ENCODE measurements at places on chromosomes 7 and 10. TPM values are rescaled to one million over a fixed set of nuclear protein-coding genes. Genes with fewer than 3 reads are reported as not detected.

PPP3CB gene
- polyA plus RNA-seq, result 53.1 TPM

CYP17A1 gene
- polyA plus RNA-seq, result 0.60 TPM

ADRB1 gene
- polyA plus RNA-seq, result 0.64 TPM

CFAP70 gene
- polyA plus RNA-seq, result 5.3 TPM

DNA sequence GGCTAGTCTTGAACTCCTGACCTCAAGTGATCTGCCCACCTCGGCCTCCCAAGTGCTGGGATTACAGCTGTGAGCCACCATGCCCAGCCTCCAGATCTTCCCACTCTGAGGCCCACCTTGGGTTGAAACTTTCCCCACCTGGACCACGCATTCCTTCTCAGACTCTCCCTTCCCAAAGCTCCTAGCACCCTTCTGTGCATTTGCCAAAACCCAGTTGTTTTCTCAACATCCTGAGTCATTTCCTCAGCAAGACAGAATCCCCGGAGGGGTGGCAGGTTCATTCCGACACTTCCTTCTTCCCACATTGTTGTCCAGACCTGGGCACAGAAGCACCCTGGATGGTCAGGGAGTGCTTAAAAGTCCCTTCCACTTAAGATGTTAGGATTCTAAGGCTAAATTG is 28.9 kb downstream of the BAG3 start:
- no peak overlapping the region for H3K4me3 ChIP-seq
- H3K27me3 ChIP-seq, result no peaks in the 10 kb centered on the region
- H3K36me3 ChIP-seq, result peaks cover 15% of the 10 kb centered on the region
- no peaks in the 10 kb centered on the region for H3K4me1 ChIP-seq

GRCh38 chr10:88507826-88508453 is 75.2 kb downstream of the RNLS start:
- no peak for DNase-seq
- no peaks in the 10 kb centered on the region for H3K4me1 ChIP-seq
- no peak overlapping the region for H3K27ac ChIP-seq

- H3K4me1 ChIP-seq, result no peaks in the 10 kb centered on the region
- DNase-seq, result no peak
- H3K4me3 ChIP-seq, result no peak overlapping the region
- no peaks in the 10 kb centered on the region for H3K27me3 ChIP-seq
- no peaks in the 10 kb centered on the region for H3K36me3 ChIP-seq
Measured at GRCh38 chr7:72316148-72316547, 96.0 kb downstream of the CALN1 start.

- H3K4me3 ChIP-seq, result peak overlapping the region; percentile 63
- H3K27ac ChIP-seq, result peak overlapping the region; percentile 68
- H3K36me3 ChIP-seq, result peaks cover 2% of the 10 kb centered on the region
- H3K4me1 ChIP-seq, result peaks cover 7% of the 10 kb centered on the region
- no peaks in the 10 kb centered on the region for H3K27me3 ChIP-seq
Measured at GRCh38 chr7:55019191-55019690, 424 bp downstream of the EGFR start.

GRCh38 chr10:43323245-43323644 is 48.2 kb upstream of the FXYD4 start:
- H3K4me3 ChIP-seq, result peak overlapping the region; percentile 39
- H3K36me3 ChIP-seq, result no peaks in the 10 kb centered on the region
- peaks cover 9% of the 10 kb centered on the region for H3K4me1 ChIP-seq
- H3K27me3 ChIP-seq, result no peaks in the 10 kb centered on the region
- H3K27ac ChIP-seq, result no peak overlapping the region

DNA sequence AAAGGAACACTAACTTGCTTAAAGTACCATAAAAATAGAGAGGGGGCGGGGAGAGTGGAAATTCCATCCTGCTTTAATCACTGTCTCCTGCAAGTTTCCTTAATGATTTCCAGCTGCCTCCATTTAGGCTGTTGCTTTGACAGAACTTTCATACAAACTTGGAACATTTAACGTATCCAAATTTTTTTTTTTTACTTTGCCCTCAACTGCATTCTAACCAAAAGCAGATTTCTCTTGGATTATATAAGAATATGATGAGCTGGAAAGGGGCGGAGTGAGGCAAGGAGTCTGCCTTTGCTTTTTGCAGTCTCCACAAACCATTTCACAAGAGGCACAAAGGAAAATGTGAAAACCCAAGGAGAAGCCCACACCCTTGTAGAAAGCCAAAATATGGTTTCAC is 46.6 kb upstream of the COL1A2 start:
- peaks cover 2% of the 10 kb centered on the region for H3K27me3 ChIP-seq
- H3K27ac ChIP-seq, result peak overlapping the region; percentile 47
- no peaks in the 10 kb centered on the region for H3K4me1 ChIP-seq
- no peaks in the 10 kb centered on the region for H3K36me3 ChIP-seq
- DNase-seq, result peak; percentile 45

DNA sequence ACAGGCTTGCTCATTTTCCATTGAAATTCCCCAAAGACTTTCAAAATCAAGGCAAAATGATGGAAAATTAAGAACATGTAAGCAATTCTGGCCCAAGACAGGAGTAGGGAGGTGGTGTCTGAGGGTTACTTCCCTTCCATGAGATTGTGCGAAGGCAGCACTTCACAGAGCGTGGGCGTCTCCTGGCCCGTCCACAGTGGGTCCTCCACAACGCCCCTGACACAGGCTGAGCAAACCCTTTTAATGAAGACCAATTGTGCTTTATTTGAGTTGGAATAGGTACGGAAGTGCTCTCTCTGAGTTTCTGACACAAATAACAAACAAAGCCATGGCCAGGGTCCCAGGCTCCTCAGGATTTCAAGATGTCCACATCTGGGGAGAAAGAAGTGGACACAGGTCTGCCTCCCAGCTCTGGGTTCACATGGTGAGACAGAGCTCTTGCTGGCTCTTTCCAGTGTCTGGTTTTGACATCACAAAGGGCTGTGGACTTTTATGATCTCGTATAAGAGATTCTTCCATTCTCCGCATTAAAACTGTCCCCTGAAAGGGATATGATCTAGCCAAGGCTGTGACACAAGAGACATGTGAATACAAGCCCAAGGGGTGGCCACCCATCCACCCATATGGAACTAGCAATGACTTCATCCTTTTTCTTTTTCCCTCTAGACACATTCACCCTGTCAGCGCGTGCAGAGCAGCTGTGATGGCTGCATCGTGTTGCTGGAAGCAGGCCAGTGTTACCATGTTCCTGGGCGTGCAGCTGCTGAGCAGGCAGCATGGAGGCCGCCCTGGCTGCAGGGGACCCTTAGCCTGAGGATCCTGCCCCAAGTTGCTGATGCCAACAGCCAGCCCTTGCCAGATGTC is 145.6 kb downstream of the ADAM12 start:
- H3K4me1 ChIP-seq, result no peaks in the 10 kb centered on the region
- no peak overlapping the region for H3K27ac ChIP-seq
- H3K27me3 ChIP-seq, result peaks cover 4% of the 10 kb centered on the region
- H3K4me3 ChIP-seq, result no peak overlapping the region
- H3K36me3 ChIP-seq, result no peaks in the 10 kb centered on the region
- peak; percentile 33 for DNase-seq

GRCh38 chr7:101077303-101078086 is 7.8 kb upstream of the TRIM56 start:
- no peak overlapping the region for H3K4me3 ChIP-seq
- H3K27me3 ChIP-seq, result no peaks in the 10 kb centered on the region
- peak; percentile 79 for DNase-seq
- H3K36me3 ChIP-seq, result no peaks in the 10 kb centered on the region
- H3K27ac ChIP-seq, result no peak overlapping the region

- H3K27ac ChIP-seq, result peak overlapping the region; percentile 5
- peak; percentile 27 for DNase-seq
Measured at GRCh38 chr10:96949039-96949683, 117.1 kb downstream of the LCOR start.

- H3K27me3 ChIP-seq, result no peaks in the 10 kb centered on the region
- no peak overlapping the region for H3K4me3 ChIP-seq
- peaks cover 10% of the 10 kb centered on the region for H3K4me1 ChIP-seq
- DNase-seq, result no peak
- H3K27ac ChIP-seq, result no peak overlapping the region
Measured at GRCh38 chr7:107610323-107610722, 30.3 kb downstream of the BCAP29 start.

GRCh38 chr7:30831936-30832335 is 60.7 kb downstream of the MINDY4 start:
- no peak for DNase-seq
- H3K36me3 ChIP-seq, result peaks cover 30% of the 10 kb centered on the region
- H3K4me3 ChIP-seq, result no peak overlapping the region
- no peaks in the 10 kb centered on the region for H3K27me3 ChIP-seq
- H3K27ac ChIP-seq, result no peak overlapping the region
- H3K4me1 ChIP-seq, result no peaks in the 10 kb centered on the region

DNA sequence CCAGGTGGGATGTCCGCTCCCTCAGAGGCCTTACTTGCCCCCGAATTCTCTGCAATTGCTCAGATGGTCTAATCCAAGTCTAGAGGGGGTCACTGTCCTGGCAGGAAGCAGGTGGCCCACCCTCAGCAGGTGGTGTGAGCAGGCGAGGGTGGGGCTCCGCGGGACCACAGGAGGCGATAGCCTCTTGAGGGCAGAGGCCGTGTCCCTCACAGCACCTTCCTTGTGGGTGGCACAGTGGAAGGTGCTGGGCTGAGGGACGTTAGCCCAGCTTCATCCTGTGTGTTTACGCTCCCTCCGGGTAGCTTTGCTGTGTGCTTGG is 38.3 kb upstream of the INPP5A start:
- H3K36me3 ChIP-seq, result no peaks in the 10 kb centered on the region
- no peaks in the 10 kb centered on the region for H3K27me3 ChIP-seq
- DNase-seq, result no peak
- no peak overlapping the region for H3K4me3 ChIP-seq
- no peak overlapping the region for H3K27ac ChIP-seq
- no peaks in the 10 kb centered on the region for H3K4me1 ChIP-seq

GRCh38 chr10:24920907-24921881 is 31.2 kb downstream of the PRTFDC1 start:
- H3K27ac ChIP-seq, result no peak overlapping the region
- peaks cover 5% of the 10 kb centered on the region for H3K4me1 ChIP-seq
- DNase-seq, result no peak
- no peaks in the 10 kb centered on the region for H3K36me3 ChIP-seq
- no peaks in the 10 kb centered on the region for H3K27me3 ChIP-seq
